ENCODE measurements at places on chromosomes 6 and 20.
A peak's percentile ranks its signal among the peaks of the same experiment; 100 is the strongest.

DNA sequence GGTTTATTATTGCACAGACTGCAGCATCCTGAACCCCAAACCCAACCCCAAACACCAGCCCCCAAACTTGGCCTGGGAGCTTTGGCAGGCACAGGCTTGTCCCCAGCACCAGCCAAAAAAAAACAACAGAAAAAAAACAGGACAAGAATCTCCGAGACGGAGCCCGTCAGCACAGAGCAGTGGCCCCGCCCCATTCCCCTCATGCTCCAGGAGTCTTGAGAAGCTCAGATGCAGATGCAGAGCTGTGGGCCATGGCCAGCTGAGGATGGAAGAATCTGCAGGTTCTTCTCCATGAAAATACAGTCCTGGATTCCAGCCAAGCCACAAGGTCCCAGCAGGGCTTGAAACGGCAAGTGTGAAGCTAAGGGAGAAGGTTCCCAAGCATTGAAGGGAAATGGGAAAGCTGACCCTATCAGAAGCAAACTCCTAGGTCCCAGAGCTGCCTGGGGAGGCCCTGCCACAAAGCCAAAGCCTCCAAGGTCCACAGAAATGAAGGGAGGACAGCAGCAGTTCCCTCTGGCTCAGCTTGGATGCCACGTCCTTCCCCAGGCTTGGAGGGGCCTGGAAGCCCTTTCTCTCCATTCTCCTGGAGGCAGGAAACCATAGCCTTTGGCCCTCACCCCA is 75.2 kb downstream of the JPH2 start:
- DNase-seq = no peak

- DNase-seq = no peak
Observed at GRCh38 chr20:38180781-38181180, 15.7 kb upstream of the TGM2 start.

GRCh38 chr20:9261781-9262180 is 192.9 kb downstream of the PLCB4 start:
- no peak for DNase-seq

- peak; percentile 22 for DNase-seq
Observed at GRCh38 chr20:10565191-10565921, 108.4 kb downstream of the JAG1 start.

DNA sequence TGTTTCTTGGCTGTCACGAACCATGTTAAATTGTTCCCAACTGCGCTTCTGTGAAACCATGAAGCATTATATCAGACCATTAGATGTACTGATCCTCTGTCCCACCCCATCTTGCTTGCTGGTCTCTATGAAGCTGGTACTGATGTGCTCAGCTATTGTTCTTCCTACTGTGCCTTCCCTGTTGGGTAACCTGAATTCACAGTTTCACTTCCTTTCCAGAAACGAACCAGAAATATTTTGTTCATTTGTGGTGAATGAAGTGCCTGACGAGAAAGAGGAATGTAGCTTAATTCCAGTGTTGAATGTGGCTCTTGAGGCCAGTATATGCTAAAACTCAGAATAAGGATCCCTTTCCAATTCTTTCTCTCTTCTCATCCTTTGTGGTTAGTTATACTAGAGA is 58.1 kb upstream of the SNAP91 start:
- DNase-seq = no peak

DNA sequence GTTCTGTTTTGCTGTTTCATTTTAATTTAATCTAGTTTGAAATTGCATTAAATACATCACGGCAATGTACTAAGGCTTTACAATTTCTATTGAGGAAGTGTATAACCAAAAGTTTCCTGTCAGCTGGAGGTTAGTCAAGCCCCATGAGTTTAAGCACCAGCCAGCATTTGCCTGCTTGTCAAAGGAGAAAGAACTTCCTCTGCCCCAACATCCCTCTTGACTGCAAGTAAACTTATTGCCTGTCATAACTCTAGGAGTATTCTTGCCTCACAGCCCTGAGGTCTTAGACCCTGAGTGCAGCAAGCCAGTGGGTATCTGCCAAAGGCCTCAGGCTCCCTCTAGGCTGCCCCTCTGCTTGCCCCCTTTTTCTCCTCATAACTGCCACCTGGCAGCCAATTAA is 106.7 kb upstream of the INSM1 start:
- peak; percentile 50 for DNase-seq

GRCh38 chr20:62328684-62329388 is 26.0 kb downstream of the ADRM1 start:
- no peak for DNase-seq

DNA sequence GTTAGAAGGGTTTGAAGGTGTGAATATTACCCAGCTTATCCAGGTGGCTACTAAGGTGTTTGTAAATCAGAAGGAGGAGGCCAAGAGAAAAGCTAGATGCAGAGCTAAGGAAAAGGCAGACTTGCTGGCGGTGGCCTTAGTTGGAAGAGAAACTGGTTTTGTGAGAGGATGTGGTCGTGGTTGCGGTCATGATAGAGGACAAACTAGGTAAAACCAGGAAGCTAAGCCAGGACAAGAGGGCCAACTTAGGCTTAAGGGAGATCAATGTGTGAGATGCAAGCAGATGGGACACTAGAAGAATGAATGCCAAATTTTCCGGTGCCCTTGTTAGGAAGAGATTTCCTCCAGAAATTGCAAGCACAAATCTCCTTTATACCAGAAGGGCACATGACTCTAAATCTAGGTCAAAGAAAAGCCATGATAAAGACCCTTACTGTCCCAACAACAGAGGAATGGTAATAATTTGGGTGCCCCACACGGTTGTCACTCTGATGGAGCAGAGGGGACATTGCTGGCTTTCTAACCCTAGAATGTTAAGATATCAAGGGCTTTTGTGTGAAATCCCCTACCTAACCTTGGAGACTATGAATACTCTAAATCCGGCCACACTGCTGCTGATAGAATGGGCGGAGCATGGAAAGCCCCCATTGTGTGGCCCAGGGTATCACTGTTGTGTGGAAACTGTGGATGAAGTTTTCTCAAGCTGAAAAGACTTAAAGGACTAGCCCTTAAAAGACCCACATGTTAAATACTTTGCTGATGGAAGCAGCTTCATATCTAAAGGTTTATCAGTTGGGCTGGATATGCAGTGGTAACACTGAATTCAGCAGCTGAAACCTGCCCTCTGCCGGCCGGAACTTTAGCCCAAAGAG is 7.8 kb downstream of the IL22RA2 start:
- DNase-seq = no peak

GRCh38 chr6:21772477-21772876 is 178.9 kb downstream of the SOX4 start:
- DNase-seq = no peak

- DNase-seq = no peak
Observed at GRCh38 chr20:37522260-37523011, 1.4 kb downstream of the NNAT start.

DNA sequence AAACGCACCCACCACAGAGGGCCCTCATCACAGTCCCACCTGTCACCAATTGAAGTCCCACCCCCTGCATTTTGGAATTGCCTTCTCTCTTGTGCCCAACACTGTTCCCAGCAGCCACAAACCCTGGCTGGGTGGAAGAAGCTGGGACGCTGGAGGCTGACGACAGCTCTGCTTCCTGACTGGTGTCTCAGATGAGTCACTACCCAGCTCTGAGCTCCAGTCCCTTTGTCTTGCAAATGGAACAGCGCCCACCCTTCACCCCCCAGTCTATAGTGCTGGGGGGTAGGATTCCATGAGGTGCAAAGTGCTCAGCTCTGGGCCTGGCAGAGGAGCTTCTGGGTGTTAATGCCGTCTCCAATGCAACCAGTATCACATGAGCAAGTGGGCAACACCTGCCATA is 85.3 kb downstream of the DLGAP4 start:
- DNase-seq = no peak

- DNase-seq = no peak
Observed at GRCh38 chr6:124941259-124941658, 21.0 kb upstream of the RNF217 start.

DNA sequence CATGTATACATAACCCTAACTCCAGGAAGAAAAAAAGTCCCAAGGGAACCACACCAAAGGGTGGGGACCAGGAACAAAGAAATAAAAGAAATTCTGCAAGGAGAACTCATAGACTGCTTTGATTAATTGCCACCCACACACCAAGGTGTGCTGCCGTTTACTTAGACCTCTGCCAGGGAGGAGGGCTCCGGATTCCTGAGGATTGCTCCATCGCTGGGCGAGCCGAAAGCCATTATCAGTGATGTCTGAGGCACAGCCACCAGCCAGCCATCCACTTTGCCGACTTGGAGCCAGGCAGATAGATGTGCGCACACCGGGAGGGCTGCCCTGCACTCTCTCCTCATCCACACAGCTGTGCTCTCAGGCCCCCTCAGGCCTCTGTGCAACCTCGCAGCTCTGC is 272.7 kb upstream of the FOXQ1 start:
- DNase-seq = no peak

DNA sequence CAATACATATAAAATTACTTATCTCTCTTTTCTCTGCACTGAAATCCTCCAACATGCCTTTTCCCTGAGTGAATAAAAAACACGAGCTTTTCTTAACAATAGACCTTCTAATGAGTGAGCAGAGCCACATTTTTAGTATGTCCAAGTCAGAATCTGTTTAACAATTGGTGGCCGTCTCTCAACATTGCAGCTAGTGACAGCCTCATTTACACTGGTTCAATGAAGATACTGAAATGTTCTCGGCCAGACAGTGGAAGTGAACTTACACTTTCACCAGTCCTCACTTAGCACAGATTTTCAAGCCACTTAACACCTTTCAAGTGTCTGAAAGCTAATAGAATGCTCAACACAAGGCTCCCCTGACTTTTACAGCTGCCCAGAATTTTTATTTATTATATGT is 767.1 kb downstream of the KIF16B start:
- no peak for DNase-seq

DNA sequence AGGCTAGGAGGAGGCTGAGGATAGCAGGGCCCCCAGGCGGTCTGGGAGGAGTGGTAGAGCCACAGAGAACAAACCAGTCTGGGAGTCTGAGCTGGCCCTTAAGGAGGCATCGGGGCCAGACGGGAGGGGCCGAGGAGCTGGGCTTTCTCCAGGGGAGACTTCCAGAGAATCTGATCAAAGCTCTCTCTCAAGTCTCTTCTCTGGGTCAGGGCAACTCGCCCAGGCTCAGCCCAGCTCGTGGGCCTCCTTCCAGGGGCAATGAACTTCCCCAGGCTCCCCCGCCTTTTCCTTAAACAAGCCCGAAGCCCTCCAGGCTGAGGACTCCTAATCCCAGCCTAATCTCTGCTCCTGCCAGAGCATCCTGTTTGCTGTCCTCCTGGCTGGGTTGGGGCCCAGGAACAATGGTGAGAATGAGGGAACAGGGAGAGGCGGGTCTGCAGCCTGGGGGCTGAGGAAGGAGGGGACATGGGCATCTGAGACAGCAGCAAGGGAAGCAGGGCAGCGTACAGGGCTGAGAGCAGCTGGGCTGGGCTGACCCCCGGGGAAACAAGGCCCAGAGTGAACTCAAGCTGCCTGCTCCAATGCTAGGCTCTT is 173.6 kb downstream of the ANKRD60 start:
- DNase-seq = no peak

- DNase-seq = no peak
Observed at GRCh38 chr20:24993337-24994185, 1.0 kb upstream of the APMAP start.

GRCh38 chr6:705047-705446 is 12.1 kb upstream of the EXOC2 start:
- no peak for DNase-seq

DNA sequence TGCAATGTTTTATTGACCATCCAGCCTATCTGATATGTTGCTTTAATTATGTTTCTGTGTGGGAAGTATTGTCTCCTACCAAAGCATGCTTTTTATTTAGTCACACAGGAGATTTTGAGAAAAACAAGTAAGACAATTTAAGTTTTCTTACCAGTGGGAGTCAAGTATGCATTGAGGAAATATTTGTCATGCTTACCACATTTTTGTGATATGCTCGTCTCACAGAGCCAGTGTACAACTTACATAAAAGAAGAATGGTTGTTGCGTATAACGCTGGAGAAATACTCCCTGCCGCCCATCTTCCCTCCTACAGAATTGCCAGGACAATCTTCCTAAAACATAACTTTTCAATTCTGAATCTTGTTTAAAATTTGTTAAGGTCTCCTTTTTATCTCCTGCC is 37.1 kb upstream of the FILIP1 start:
- DNase-seq = no peak

- no peak for DNase-seq
Observed at GRCh38 chr6:34536251-34536958, 19.7 kb downstream of the SPDEF start.

GRCh38 chr20:52047811-52048764 is 143.5 kb downstream of the ZFP64 start:
- DNase-seq = no peak

- DNase-seq = peak; percentile 57
Observed at GRCh38 chr20:47319517-47320252, 36.8 kb downstream of the ZMYND8 start.

GRCh38 chr6:106446983-106447382 is 86.5 kb downstream of the CRYBG1 start:
- DNase-seq = no peak

Data from HL-60 (cell line).